ENCODE measurements at places on chromosomes 7 and 10.

DNA sequence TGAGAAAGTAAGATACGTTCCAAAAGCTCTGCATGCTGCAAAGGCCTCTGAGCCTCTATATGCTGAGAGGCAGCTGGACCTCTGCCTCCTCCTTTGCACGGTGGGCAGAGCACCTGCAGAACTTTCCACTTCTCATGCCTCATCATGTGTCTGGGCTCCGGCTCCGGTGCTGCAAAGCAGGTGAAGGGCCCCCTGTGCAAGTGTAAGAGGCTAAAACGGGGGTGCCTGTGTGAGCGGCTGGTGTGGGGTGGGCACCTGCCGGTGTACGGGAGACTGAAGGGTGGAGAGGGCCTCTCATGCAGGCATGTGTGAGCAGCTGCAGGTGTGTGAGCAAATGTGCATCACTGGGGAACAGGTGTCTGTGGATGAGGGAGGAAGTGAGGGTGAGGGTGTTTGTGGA is 121.0 kb downstream of the KCNMA1 start:
- DNase-seq, result no peak

GRCh38 chr10:126476246-126476645 is 88.0 kb upstream of the ADAM12 start:
- no peak for DNase-seq

GRCh38 chr10:3980660-3981059 is 195.7 kb upstream of the KLF6 start:
- DNase-seq, result no peak

DNA sequence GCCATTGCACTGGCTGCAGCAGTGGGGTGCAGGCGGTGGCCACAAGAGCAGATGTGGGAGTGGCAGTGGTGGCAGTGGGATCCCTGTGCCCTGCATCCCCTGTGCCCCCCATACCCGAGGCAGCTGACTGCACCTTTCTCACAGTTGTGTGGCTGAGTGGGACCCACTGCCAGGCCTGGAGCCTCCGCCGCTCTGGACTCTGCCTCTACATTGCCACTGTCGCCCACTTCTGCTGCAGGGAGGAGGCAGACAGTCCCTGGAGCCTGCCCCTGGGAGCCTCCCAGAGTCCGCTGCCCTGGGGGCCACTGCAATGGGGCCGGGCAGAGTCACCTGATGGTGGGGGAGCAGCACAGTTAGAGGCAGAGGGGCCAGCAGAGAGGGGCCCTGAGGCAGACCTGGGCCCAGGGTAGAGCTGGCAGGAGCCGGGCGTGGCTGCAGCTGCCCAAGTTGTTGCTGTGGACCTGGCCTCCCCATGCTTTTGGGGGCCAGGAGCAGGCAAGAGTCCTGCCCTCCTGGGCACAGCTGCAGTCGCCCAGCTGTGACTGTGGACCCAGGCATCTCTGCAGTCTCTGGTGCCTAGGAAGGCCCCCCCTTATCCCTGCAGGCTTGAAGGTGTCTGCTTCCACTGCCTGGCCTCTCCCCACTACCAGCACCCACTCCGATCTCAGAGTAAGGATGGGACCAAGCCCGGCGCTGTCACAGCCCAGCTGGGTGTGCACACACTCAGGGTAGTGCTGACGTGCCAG is 22.2 kb downstream of the FAM241B start:
- DNase-seq, result no peak

- no peak for DNase-seq
Measured at GRCh38 chr10:96401036-96401435, 42.2 kb upstream of the OPALIN start.
